Right lobe of liver (tissue), 6 donors: ENCODE measurements at places on chromosomes 12 and 14. TPM values are rescaled to one million over a fixed set of nuclear protein-coding genes. Genes with fewer than 3 reads are reported as not detected.

DNA sequence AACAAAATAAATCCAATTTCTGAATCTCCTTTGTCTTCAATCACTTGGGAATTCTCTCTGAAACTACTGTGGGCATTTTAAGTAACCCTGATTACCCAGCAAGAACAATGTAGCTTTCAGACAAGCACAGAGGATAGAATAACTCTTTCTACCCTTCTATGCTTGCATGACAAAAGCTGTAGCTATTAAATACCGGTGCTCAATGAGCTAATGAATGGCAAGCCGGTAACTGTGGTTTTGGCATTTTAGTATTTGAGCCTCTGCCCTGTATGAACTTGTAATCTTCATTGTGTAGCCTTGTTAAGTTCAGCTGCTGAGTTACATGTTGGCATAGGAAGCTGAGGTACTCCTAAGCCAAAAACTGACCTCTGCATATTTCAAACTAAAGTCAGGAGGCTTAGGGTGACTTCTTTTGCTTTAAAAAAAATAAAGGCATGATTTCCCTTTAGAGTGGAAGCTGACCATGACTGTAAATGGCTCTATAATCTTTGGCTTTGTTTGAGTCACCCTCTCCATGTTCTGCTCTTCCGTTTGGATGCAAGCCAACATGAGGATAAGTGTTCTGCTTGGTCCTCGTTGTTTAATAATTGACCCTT, 171.0 kb upstream of the HIF1A start:
- no peak for DNase-seq

DNA sequence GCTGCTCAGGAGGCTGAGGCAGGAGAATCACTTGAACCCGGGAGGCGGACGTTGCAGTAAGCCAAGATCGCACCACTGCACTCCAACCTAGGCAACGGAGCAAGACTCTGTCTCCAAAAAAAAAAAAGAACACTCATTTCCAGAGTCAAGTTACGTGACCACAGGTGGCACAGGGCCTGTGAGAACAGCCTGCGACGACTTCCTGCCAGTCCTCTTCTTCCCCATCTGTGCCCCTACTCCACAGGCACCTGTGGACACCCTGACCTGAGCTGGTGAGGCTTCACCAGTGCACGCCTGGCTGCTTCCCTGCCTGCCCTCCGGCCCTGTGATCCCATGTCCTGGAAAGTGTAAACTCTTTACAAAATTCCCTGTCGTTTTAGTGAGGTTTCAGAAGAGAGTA, 77.7 kb downstream of the PPP2R5C start:
- no peak for DNase-seq

The ACSS3 gene
- 99.9 TPM for total RNA-seq

The STON2 gene
- 4.9 TPM for total RNA-seq

- DNase-seq = no peak
Measured at GRCh38 chr12:42946871-42947381, 357.4 kb upstream of the PRICKLE1 start.

GRCh38 chr12:115402443-115403180, 718.6 kb upstream of the TBX3 start:
- DNase-seq = no peak

- no peak for DNase-seq
Measured at GRCh38 chr12:50985322-50985721, 33.0 kb downstream of the HIGD1C start.

- peak; percentile 93 for DNase-seq
Measured at GRCh38 chr12:124863416-124864325, at the start of gene SCARB1. TSS of gene SCARB1 (minus strand) at chr12:124863864. CDS start at chr12:124863720, 144 bp downstream.

GRCh38 chr12:52965337-52965731, 16.4 kb downstream of the KRT18 start:
- DNase-seq = no peak

- DNase-seq = no peak
Measured at GRCh38 chr12:11853126-11853525, 203.7 kb downstream of the ETV6 start.

GRCh38 chr14:92294506-92294905, 28.5 kb upstream of the SLC24A4 start:
- DNase-seq = no peak

DNA sequence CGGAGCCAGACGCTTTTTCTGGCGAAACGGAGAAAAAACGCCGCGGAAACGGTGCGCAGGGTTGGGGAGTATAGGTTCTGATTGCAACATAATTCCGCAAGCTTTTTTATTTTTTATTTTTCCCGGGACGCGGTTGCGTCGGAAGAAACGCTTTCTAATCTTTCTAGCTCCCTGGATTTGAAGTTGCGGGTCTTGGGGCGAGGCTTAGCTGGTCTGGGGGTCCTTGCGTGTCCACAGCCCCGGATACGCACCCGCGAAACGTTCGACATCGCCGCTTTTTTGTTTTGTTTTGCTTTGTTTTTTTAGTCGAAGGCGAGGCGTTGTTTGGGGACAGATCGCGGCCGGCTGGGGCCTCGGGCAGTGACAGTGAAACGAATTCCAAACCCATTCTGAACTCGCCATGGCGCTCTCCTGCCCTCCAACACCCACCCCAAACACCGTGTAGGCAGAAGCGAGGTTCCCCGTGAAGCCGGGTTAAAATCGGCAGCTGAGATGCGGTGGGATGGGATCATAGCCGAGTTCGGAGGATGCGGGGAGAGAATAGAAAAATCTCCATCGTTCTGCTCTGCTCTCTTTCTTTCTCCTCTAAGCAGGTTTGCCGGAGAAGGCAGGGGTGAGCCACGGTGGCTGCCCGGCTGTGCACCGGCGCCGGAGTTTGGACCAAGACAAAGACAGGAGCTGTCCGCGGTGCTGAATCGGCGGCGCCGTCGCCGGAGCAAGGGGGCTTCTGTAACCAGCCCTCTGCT, 8.1 kb upstream of the LHX5 start:
- DNase-seq = peak; percentile 42

The KCNC2 gene
- total RNA-seq = 0.02 TPM

DNA sequence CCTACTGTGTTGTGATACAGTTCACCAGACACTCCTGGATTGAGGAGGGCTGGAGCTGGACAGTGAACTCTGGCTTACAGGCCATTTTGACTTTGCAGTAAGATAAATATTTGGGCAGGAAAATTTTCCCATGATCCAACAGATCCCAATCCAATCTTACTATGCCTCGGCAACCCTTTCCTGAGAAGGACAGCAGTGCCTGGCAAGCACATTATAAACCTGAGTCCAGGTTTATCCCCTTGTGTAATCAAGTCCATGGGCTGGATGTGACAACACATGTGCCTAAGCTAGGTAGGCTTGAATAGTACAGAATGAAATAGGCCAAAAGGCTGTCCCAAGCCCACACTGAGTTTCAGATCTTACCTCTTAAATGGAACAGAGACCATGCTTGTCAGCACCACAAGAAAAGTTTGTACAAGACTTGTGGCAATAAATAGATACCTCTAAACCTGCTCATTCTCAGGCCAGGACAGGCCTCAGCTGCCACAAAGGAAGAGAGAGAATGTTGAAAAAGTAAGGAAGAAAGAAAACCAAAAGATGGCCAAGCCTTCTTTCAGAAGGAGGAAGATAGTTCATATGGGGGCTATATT, 34.9 kb downstream of the CREBL2 start:
- no peak for DNase-seq

DNA sequence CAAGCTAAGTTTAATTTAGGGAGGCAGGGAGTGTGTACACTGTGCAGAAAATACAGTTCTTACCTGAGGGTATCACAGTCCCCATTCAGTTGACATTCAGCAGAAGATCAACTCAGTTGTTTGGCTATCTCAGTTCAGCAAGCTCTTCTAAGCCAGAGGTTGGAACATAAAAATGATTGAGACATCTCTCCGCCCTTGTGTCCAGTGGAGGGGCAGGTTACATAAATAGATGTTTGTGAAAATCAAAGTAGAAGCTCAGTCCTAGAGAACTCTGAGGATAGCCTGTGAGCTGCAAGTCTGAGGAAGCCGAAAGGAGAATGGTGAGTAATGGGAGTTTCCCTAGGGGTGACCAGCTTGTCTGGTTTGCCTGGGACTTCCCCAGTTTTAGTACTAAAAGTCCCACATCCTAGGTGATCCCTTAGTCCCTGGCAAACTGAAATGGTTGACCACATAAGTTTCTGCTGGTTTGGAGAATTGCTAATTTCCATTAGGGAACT, 251.4 kb upstream of the ATP2B1 start:
- no peak for DNase-seq

GRCh38 chr12:108622421-108622820, 11.3 kb downstream of the SELPLG start:
- DNase-seq = no peak

- no peak for DNase-seq
Measured at GRCh38 chr12:26963413-26963812, 25.1 kb downstream of the FGFR1OP2 start.

DNA sequence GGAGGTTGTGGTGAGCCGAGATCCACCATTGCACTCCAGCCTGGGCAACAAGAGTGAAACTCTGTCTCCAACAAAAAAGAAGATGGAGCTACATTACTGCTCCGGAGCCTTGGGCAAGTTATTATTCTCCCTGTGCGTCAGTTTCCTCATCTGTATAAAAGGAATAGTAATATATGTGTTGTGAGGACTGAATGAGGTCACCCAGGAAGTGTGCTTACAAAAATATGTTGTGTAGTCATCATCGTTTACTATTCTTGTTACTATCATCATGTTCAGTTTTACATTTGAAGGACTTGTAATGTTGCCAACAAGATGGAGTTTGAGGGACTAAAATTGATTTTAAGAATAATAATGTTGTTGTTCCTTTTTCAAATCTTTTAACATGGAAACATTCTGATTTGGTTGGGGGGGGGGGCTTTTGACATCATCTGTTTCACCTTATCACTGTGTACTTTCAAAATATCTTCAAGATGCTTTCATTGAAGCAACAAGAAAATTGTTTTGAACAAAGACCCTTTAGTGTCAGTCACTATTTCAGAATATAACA, 156.8 kb downstream of the PDE3A start:
- DNase-seq = no peak

- DNase-seq = no peak
Measured at GRCh38 chr12:105110851-105111250, 3.3 kb downstream of the WASHC4 start.

- no peak for DNase-seq
Measured at GRCh38 chr12:57545809-57546437, 1.1 kb downstream of the DCTN2 start.
